Activated T-cell treated with anti-CD3 and anti-CD28 coated beads, Interleukin-2, amount 50 U/mL, for 24 hours (primary cell): ENCODE measurements at places on chromosomes 2 and 18.

GRCh38 chr2:25103287-25103871 lies 61.5 kb downstream of the EFR3B start:
- no peak for DNase-seq

GRCh38 chr2:158202161-158202815 lies 100.6 kb downstream of the UPP2 start:
- no peak for DNase-seq

- no peak for DNase-seq
Observed at GRCh38 chr2:161754379-161754778, 130.2 kb downstream of the SLC4A10 start.

GRCh38 chr2:28810384-28811285 lies at the start of gene SPDYA:
SPDYA (plus strand) TSS chr2:28810834; CDS start chr2:28816015, 5,181 bp downstream.
- peak; percentile 87 for DNase-seq

GRCh38 chr2:62196278-62196901 lies 475 bp downstream of the B3GNT2 start:
- DNase-seq = peak; percentile 78

GRCh38 chr2:59806486-59806885 lies 747.0 kb downstream of the BCL11A start:
- DNase-seq = no peak

- DNase-seq = no peak
Observed at GRCh38 chr2:97961534-97961933, 34.2 kb downstream of the TMEM131 start.

DNA sequence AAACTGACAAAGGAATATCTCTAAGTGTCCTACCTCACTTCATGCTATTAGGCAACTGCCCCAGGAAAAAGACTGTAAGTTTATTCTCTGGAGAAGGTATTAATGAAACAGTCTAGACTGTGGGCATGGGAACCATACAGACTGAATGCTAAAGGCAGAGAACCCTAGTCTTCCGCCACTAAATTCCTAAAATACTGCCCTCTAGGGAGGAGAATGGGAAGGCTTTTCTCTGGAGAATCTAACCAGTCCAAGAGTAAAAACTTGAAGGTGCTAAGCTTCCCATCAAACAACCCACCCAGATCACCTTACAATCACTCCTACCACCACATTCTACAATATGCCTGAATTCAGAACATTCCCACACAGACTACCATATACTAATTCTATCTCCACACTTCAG lies 3.4 kb downstream of the SRBD1 start:
- DNase-seq = no peak

DNA sequence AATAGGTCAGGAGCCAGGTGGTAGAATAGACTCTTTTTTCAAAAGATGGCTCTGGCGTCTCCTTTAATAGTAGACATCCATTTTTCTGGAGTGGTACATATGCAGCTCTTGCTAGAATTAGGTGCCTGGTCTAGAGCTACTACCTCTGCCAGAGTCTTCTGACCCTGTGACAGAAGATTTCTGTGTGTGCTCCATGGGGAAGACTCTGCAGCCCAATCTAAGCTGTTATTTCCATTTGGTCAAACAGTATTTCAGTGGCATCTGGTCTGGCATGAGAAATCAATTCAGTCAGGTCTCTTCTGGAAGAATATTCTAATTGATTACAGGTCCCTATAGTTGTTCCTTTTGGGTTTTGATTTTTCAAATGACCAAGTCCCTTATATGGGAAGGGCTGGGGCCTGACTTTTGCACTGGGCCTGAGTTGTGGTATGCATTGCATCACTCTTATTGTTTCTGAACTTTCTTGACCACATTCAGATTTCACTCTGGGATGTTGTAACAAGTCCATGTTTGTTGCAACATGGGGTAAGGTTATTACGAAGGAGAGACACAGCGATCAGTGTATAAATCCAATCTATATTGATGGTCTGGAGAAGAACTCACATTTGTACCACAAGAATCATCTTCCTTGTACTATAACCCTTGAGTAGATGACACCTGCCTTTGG lies 12.1 kb downstream of the MXD1 start:
- DNase-seq = no peak

GRCh38 chr2:239399433-239399920 lies 1.3 kb downstream of the HDAC4 start:
- peak; percentile 58 for DNase-seq
